ENCODE measurements at places on chromosomes 4 and X.

GRCh38 chrX:53442322-53442631 lies 8.1 kb upstream of the HSD17B10 start:
- no peak for DNase-seq

GRCh38 chrX:24148535-24149350 lies 786 bp upstream of the ZFX start:
- DNase-seq = no peak

- DNase-seq = no peak
Measured at GRCh38 chr4:152687974-152688599, 8.3 kb upstream of the TMEM154 start.

DNA sequence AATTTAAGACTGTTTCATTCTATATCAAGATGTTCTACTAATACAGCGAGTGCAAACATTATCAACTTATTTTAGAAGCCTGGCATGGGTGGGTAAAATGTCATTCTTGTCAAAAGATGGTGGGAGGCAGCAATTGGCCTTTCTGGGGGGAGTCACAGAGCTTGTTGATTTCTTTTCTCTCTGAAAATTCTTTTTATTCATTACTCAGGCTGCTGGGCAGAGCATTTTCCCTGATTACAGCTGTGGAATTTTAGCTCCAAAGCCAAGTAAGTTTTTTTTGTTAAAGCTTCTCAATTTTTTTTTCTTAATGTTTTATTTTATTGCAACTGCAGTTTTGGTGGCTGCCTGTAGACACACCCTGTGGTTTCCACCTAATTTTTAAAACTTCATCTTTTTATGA lies 50.4 kb downstream of the GPC4 start:
- no peak for DNase-seq

DNA sequence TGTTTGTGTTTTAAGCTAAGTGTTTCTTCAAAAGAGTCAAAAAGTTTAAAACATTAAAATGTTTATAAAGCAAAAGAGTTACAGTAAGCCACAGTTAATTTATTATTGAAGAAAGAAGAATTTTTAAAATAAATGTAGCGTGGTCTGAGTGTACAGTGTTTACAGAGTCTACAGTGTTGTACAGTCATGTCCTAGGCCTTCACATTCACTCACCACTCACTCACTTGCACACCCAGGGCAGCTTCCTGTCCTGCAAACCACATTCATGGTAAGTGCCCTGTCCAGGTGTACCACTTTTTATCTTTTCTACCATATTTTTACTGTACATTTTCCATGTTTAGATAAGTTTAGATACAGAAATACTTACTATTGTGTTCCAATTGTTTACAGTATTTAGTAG lies 239.7 kb upstream of the AGA start:
- DNase-seq = no peak

DNA sequence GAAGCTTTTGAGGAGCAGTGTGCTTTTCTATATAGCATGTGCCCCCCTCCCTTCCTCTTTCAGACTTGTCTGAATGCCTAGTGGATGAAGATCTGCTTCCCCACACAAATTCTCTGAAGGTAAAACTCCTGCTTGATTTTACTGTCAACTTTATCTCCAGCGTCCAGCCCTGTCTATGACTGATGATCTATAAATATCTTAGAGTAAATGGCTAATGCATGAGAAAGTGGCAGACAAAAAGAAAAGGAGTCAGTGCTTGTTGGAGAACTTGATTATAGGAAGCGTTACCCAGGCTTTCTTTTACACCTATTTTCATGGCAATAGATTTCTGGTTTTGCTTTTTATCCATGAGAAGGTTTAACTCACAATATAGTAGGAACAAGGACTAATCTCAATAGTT lies 168.3 kb upstream of the HS3ST1 start:
- DNase-seq = no peak

- no peak for DNase-seq
Measured at GRCh38 chrX:25006586-25007058, 9.1 kb downstream of the ARX start.

- DNase-seq = no peak
Measured at GRCh38 chrX:116749943-116750342, 287.2 kb upstream of the CT83 start.

GRCh38 chr4:93879919-93880318 lies 51.4 kb downstream of the ATOH1 start:
- DNase-seq = no peak

GRCh38 chr4:2595436-2595835 lies 59.0 kb downstream of the FAM193A start:
- no peak for DNase-seq

GRCh38 chrX:37854148-37854547 lies 6.8 kb upstream of the DYNLT3 start:
- DNase-seq = no peak

DNA sequence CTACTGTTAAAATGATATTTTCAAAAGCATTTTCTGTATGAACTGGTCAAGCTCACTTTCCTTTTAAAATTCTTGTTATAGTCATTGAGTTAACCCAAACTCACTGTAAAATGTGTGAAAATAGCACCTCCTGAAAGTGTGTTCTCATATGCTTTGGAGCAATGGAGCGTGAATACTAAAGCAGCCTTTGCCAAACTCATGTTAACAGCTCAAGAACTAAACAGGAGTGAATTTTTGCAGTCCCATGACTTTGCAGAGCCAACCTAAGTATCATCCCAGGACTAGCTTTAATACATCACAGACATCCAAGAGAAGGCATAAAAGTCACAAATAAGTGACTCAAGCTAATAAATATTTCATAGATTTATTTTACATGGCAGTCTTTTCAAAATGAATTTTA lies 2.3 kb downstream of the AMMECR1 start:
- no peak for DNase-seq

- peak; percentile 44 for DNase-seq
Measured at GRCh38 chr4:4488405-4489404, 53.1 kb downstream of the STX18 start.

GRCh38 chrX:153708415-153708814 lies 15.8 kb downstream of the BCAP31 start:
- peak; percentile 73 for DNase-seq

GRCh38 chrX:6131287-6131686 lies 97.4 kb downstream of the NLGN4X start:
- DNase-seq = no peak

DNA sequence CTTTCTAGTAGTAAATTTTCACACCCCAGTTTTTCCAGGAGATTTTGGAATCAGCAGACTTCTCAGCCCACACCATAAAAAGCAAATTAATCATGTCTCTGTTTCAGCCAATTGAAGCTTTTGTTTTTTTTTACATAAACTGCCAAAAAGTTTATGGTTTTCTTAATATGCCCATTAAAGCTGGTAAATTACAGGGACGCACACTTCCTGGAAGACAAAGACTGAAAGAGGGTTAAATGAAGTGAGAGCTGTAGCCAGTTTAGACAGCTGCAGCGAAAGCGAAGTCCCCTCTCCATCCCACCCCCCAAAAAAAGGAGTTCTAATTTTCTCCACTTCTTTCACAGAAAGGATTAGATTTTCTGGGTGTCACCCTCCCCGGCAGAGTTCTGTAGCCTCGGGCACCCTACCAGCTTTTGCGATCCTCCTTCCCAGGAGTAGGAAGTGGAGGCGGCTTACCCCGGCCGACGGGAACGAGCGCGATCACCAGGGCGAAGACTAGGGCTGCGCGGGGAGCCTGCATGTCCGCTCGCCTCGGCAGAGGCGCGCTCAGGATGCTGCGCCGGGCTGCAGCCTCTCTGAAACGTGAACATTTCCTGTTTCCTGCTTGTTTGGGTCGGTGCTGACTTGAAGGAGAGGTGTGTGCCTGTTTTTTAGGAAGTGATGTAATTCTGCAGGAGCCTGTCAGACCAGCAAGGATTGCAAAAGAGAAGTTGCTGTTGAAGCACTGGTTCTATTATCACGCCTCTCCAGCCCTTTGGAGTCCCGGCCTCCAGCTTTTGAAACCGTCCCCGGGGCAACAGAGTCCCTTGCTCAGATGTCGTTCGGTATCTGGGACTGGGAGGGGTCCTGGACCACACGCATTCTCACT lies at the start of gene TMEM154:
Gene TMEM154, minus strand, starts transcription at position 584 of the 868 bp plus-strand sequence. Its CDS starts 64 bp downstream, at position 520.
- peak; percentile 70 for DNase-seq

DNA sequence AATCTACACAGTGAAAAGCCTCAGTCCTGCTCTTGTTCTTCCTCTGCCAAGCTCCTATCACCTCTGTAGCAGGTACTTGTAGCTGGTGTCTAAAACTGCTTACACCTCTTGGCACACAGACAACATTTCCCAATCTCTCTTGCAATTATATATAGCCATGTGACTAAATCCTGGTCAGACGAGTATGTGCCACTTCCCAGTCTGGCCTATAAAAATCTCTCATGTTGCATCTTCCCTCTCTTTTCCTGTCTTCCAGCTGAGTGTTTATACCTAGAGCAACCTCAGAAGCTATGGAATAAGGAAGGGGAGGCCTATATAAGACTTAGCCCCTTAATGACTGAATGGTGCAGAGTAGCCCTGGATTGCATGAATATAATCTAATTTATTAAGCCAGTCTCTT lies 105.8 kb downstream of the RNF150 start:
- DNase-seq = no peak

DNA sequence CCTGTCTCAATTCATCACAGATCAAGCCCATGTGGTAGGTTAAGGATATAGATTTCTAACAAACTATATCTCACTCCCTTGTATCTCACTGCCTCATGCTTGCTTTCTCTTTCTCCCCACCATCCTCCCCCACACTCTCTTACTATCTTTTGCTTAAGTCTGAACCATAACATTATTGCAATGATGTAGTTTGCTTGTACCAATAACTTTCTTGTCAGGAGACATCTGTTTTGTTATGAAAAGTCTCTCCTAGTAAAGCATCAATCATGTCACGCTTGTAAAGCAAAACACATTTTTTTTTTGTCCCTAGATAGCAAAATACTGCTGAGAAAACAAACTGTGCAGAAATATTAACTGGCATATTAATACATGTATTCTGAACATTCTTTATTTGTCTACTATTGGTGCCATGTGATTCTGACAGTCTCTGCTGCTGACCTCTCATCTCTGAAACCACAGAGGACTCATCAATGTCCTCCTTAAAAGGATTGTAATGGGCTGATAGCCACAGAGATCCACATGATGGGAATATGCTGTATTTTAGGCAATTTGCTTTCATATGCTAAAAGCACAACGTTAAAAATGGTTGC lies 217.5 kb downstream of the VEGFC start:
- DNase-seq = no peak

DNA sequence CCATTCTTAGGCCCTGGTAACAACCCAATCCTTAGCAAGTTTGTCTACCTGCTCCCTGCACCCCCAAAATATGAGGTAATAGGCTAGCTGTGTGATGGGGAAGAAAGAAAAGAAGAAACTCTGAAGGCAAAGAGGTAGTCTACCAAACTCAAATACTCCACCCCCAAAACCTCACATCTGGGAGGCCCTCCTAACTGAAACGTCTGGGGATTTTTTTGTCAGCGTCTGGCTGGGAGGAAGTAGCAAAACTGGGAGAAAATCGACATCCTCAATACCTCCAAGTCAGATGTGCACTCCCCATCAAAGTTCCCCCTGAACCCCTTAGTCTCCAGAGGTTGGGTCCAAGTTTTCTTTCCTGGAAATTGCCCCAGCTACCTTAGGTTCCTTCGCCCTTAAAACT lies 1.0 kb downstream of the LAMP2 start:
- DNase-seq = no peak

- DNase-seq = no peak
Measured at GRCh38 chr4:87105101-87105845, 115.1 kb downstream of the KLHL8 start.

- no peak for DNase-seq
Measured at GRCh38 chr4:126959056-126959745, 673.6 kb upstream of the INTU start.

DNA sequence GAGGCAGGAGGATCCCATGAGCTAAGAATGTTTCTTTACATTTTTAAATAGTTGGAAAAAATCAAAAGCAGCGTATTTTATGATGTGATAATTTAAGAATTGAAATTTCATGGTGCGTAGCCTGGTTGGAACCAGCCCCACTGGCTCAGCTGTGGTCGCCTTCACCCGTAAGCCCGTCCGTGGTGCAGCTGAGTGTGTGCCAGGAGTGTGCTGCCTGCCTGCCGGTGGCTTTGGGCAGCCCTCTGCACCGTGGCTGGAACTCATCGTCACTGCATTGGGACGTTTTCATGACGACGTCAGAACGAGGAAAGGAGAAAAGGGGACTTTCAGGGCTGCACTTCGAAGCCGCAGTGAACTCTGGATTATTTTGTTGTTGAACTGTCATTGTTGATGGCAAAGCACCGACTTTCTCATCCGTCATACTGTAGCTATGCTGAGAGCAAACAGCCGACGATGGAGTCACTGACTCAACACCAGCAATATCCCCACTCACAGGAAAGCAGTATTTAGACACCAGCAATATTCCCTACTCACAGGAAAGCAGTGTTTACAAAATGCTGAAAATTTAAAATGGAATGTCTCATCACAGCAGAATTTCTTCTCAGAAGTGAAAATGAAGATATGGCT lies 35.1 kb downstream of the PCGF3 start:
- DNase-seq = no peak

- DNase-seq = no peak
Measured at GRCh38 chr4:143354990-143355389, 18.3 kb downstream of the GAB1 start.

GRCh38 chr4:11263208-11263607 lies 165.5 kb downstream of the HS3ST1 start:
- no peak for DNase-seq

DNA sequence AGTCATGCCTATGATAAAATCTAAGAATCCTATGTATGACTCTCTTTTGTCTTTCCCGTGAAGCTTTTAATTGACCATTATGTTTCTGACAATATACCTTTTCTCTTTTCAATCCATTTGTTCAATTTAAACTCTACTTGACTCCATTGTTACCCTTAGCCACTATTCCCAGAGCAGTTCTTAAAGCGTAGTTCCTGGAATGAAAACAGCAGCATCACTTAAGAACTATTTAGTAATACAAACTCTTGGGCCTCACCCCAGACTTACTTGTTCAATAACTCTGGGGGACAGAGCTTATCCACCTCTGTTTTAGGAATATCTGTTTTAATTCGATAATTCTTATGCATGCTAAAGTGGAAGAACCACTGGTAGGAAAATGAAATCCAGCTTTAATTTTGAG lies 358.4 kb downstream of the PRR32 start:
- no peak for DNase-seq

DNA sequence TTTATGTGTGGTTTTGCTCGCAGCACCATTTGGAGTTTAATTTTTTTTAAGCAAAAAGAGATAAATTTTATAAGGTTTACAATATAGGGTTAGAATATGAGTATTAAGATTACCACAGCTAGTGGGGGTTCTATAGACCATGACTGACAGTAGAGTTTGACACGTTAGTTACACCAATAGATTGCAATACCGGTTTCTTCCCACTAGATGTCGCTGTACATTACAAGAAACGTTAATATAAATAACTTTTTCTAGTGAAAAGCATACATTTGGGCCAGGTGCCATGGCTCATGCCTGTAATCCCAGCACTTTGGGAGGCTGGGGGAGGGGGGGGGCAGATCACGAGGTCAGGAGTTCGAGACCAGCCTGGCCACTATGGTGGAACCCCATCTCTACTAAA lies 433.6 kb downstream of the MAGEB5 start:
- no peak for DNase-seq

GRCh38 chr4:48954314-48954713 lies 31.8 kb upstream of the CWH43 start:
- DNase-seq = no peak
